ENCODE measurements at places on chromosomes 1 and 21. TPM values are rescaled to one million over a fixed set of nuclear protein-coding genes. Genes with fewer than 3 reads are reported as not detected.

The NPHS2 gene
- total RNA-seq = not detected

The TTLL10 gene
- total RNA-seq = not detected

The TRIM67 gene
- 0.03 TPM for total RNA-seq

The TTC22 gene
- total RNA-seq = 4.4 TPM

DNA sequence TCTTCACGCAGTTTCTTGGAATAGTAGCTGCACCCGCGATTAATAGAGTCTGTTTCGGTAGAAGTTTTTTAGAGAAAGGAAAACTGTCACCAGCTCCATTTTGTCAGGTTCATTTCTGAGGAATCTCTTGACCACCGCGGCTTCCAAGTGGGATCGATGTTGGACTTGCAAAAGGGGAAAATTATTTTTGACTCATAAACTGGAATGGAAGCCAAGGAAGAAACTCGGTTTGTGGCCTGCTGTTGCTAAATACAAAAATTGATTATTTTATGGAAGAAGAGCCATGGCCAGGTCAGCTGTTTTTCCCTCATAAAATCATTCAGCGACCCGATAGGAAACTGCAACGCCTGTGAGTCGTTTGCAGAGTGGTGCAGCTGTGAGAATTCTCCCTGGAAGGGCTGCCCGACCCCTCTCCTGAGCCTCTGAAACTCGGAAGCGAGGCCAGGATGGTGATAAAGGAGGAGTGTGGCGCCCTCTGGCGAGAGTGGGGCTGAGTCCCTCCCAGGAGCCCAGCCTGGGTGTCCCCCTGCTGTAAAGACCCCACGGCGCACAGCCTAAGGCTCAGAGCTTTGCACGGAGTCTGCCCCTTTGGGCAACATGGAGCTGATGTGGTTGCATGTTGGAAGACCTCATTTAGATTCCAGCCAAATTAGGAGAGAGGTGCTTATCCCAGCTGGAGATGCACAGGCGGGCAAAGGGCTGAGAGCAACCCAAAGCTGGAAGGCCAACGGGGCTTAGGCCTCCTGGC is 83.6 kb upstream of the SLC25A33 start:
- peak; percentile 65 for DNase-seq

GRCh38 chr1:7921796-7922195 is 18.8 kb downstream of the TNFRSF9 start:
- no peak for DNase-seq

DNA sequence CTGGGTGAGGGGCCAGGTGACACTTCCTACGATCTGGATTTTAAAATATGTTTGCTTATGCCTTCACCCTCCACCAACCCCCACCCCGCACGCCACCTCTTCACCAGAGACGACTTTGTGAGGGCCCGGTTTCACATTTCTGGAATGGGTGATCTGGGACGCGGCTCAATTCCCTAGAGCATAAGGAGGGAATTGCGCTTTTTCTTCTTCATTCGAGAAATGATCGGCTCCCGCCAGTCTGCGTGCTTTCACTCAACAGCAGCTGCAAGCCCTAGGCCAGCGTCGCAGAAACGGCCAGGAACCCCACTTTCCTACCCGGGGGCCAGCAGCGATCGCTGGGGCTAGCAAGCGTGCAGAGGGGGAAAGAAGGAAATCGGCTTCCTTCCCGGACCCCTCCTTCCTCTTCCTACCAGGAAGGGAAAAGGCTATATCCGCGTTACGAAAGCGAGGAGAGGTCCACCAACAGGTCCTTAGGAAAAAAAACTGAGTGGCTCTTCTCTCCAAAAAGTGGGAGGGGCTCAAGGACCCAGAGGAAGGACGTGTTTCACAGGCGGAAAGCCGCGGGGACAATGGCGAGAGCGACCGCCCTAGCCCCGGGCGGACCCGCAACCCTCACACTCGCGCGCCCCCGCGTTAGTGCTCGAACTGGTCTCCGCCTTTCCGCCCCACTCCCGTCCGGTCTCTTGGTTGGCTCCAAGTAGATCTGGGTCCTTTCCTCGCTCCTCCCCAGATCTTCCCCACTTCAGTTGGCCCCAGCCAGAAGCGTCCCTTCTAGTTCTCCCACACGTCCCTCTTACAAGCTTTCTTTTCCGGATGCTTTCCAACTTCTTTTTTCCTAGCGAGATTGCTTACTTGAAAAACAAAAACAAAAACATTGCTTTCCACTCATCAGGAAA is 1.1 kb upstream of the ADAMTS1 start:
- peak; percentile 66 for DNase-seq

DNA sequence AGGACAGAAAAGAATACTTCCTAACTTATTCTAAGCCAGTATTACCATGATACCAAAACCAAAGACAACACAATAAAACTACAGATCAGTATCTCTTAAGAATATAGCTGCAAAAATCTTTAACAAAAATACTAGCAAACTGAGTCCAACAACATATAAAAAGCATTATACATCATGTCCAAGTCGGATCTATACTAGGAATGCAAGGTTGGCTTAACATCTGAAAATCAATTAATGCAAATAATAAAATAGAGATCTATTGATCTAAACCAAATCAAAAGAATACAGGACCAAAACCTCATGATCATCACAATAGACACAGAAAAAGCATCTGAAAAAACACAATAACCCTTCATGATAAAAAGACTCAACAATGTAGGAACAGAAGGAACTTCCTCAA is 18.9 kb downstream of the TAF1A start:
- no peak for DNase-seq

GRCh38 chr1:56191369-56191768 is 388.0 kb downstream of the PLPP3 start:
- DNase-seq = no peak

DNA sequence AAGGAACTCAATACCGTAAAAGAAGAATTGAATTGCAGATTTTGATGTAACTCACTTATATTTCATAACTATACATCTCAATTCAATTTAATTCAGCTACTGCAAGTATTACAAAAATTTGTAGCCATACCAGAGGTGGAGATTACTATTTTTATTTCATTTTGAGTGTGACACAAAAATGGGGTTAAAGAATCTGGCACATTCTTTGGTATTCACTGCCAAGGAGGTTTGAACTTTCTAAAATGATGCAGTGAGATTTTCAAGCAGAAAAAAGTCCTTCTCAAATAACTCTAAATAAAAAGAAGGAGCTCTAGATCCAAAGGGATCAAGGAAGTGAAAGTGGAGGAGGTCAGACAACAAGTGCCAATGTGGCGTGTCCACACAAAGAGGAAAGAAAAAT is 569.0 kb downstream of the DPYD start:
- DNase-seq = no peak

DNA sequence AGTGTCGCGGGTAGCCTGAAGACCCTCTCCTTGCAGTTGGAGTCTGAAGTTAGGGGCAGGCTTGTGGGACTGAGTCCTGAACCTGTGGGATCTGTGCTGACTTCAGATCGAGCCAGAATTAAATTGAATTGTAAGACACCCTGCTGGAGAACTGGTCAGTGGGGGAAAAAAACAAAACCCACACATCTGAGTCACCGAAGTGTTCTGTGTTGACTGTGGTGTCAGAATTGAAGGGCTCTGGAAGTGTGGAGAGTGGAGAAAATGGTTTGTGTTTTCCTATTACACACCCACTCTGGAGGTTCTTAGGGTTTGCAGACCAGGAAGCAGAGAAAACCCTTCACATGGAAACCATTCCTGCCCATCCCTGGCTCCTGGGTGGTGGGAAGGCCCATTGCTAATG is 209.5 kb upstream of the GALNT2 start:
- DNase-seq = no peak

GRCh38 chr21:26934383-26934782 is 32.5 kb downstream of the ADAMTS5 start:
- DNase-seq = no peak

- DNase-seq = no peak
Measured at GRCh38 chr1:11198851-11199594, 9.9 kb downstream of the ANGPTL7 start.

- DNase-seq = no peak
Measured at GRCh38 chr1:104973516-104973915, 1223.8 kb downstream of the AMY1C start.

GRCh38 chr1:91784616-91785015 is 101.3 kb downstream of the TGFBR3 start:
- DNase-seq = no peak

- no peak for DNase-seq
Measured at GRCh38 chr21:36542312-36543101, 62.6 kb upstream of the CLDN14 start.

- no peak for DNase-seq
Measured at GRCh38 chr1:63379583-63379982, 12.2 kb downstream of the ALG6 start.

- no peak for DNase-seq
Measured at GRCh38 chr1:15538771-15539170, 12.1 kb downstream of the DNAJC16 start.

DNA sequence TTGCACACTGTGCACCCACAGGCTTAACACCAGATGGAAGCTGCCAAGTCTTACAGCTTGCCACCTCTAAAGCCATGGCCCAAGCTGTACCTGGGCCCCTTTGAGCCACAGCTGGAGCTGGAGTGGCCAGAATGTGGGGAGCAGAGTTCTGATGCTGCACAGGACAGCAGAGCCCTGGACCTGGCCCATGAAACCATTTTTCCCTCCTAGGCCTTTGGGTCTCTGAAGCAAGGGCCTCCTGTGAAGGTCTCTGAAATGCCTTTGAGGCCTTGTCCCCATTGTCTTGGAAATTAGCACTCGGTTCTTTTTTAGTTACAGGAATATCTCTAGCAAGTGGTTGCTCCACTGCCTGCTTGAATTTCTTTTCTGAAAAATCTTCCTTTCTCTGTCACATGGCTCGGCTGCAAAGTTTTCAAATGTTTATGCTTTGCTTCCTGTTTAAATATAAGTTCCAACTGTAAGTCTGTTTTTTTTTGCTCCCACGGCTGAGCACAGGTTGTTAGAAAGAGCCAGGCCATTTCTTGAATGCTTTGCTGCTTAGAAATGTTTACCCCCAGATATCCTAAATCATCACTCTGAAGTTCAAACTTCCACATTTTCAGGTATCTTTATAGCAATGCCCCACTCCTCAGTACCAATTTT is 156.8 kb upstream of the GORAB start:
- DNase-seq = no peak

DNA sequence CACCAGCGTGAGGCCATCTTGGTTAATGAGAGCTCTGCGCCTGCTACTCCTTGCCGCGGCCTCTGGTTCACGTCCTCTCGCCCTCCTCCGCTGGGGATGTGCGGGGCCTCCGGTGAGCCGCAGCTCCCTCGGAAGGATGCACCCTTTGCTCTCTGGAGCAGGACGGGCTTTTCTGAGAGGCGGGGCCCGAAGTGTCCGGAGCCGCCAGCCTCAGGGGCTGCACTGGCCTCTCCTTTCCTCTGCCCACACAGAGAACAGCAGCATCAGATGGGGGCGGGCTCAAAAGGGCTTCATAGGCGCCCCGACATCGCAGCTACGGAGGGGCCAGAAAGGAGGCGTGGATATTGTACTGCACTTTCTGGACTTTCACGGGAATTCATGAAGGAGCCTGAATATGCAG is 284.7 kb downstream of the CAMTA1 start:
- DNase-seq = no peak

Measured in left lobe of liver (tissue), 2 donors.